Endodermal cell (in vitro differentiated cells): ENCODE measurements at places on chromosomes 2 and 18.

DNA sequence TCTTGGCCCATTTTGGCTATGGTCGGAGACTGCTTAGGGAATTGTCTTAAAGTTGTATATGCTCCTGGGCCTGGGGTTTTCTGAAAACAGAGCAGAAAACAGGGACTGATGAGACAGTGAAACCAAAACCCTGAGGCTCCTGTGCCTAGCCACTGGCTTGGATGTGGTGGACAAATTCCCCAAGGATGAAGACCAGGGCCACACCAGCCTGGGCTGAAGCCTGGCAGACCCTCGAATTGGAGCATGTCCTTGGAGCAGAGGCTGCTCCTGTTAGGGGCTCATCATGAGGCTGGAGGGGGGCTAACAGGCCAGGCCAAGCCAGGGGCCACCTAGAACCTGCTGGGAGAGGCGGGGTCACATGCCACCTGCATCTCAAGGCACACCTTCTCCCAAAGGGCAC lies 68.1 kb downstream of the STPG4 start:
- DNase-seq = no peak

- no peak for DNase-seq
Measured at GRCh38 chr2:25972049-25972823, 10.1 kb downstream of the KIF3C start.

- DNase-seq = peak; percentile 69
Measured at GRCh38 chr2:208407667-208408066, 1.1 kb downstream of the PTH2R start.

GRCh38 chr2:25380586-25381375 lies 39.1 kb upstream of the DNMT3A start:
- no peak for DNase-seq

- no peak for DNase-seq
Measured at GRCh38 chr18:6745504-6746031, 16.1 kb downstream of the ARHGAP28 start.

DNA sequence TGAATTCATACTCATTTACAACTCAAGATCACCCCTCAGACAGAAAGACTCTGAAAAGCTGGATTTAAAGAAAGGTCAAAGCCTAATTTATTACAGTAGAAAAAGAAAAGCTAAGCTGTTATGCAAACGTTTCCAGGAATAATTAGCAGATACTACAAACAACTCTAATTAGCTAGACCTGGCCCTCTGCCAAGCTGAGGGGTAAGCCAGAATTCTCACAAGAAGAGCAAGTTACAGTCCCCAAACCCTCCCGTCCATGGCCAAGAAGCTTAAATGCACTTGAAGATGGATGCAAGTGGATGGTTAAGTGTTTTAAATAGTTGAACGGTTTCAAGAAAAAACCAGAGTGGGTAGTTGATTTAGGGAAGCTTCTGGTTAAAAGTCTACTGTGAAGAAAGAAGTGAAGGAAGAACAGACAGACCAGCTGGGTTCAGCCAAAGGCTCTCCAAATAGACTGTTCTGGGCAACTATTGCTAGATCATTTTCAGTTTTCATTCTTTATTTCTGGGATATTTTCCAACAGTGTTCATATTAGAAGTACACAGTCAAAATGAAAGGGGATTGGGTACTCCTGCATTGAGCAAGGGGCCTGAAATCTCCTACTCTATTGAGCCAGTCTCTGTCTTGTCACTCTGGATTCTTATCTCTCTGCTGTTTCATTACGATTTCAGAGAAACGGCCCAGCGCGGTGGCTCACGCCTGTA lies 4.8 kb downstream of the LMAN2L start:
- no peak for DNase-seq

DNA sequence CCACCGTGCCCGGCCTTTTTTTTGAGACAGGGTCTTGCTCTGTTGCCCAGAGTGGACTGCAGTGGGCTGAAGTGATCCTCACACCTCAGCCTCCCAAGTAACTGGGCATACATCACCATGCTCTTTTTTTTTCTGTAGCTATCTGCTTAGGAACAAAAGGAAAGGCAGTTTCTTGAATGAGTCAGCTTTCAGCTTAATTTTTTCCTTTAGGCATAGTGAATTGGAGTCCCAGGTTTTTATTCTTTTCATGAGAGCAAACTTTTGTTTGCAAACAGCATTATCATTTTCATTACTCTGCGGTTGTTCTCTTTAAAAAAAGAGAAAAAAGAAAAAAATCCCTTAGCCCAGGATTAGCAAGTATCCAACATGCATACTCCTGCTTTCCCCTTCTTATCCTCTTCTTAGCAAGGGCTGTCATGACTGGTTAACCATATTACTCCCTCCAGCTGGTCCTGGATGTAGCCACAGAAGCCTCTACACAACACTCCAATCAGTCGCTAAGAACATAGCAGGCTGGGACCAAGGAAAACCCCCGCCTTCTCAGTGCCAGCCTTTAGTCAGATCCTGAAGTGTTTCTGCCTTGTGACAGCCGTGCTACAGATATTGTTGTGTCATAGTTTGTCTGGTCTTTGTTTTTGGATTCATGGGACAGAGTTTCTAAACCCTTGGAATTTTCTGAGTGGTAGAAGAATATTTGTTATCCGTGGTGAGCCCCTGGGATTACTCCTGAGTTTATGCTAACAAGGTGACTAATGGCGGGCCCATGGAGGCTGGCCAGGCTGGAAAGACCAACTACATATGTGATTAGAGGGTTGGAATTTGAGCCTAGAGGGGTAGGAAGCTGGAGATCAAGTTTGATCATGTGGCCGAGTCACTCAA lies 23.3 kb upstream of the ST3GAL5 start:
- DNase-seq = no peak

DNA sequence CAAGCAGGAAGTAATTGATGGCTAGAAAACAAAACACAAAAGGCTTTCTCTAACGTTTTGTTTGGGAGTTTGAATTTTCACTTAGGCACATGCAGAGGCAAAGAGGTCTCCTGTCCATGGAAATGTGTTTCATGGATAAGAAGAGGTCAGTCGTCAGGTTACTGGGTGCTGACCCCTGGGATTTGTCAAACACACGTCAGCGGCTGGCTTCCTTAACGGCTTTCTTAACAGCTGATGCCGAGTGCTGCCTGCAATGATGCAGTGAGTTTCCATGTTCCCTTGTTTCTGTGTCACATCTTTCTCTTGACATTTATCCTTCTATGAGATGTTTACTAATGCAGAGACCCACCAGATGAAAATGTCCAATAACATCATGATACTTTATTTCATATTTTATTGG lies 31.7 kb downstream of the GPR39 start:
- no peak for DNase-seq

GRCh38 chr18:48500517-48500916 lies 38.3 kb upstream of the CTIF start:
- DNase-seq = no peak

DNA sequence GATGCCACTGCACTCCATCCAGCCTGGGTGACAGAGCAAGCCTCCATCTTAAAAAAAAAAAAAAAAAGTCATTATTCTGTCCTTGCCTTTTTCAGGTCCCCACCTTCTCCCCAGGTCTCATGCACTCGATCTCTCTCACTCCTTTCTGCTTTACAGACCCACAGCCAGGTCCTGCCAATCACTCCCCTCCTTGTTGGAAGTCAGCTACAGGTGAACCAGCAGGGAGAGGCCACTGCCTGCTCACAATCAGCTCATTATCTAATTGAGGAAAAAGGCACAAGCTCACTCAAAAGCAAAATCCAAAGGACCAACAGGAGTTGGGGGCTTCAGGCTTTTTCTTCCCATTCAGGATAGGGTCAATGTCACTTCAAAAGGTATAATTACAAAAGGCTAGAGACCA lies 2.0 kb downstream of the WDFY1 start:
- DNase-seq = no peak

GRCh38 chr2:238336151-238336550 lies 15.8 kb downstream of the TRAF3IP1 start:
- no peak for DNase-seq

DNA sequence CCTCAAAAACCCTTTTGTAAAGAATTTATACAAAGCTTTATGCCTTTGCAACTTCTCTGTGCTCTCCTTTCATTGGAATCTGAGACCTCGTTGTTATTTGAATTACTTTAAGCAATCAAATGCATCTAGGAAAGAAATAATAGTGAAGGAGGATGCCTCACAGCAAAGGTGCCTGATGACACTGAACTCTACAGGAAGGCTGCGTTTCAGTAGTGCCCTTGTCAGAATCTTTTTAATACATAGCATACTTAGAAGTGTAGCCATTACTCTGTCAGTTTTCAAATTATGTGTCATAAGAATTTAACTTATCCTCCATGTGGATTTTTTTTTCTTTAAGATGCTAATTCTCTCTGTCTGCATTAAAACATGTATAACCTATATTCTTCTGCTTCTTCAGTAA lies 9.6 kb upstream of the LYPD6B start:
- no peak for DNase-seq

DNA sequence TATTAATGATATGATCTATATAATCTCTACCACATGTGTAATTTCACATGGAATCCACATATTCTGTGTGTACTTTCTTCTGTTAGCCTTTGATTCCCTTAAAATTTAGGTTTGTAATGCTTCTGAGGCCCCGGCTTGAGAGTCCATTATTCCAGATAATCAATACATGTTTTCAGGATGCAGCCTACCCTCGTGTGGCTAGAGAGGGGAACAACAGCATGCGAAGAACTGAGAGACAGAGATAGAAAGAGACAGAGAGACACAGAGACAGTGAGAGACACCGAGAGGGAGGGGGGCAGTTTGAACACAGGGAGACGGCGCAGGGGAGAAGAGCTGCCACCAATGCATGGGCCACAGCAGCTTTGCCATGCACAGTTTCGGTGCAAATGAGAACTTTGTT lies 185.4 kb downstream of the SNTG2 start:
- peak; percentile 62 for DNase-seq

GRCh38 chr2:161113693-161114575 lies 46.3 kb upstream of the TANK start:
- DNase-seq = no peak

DNA sequence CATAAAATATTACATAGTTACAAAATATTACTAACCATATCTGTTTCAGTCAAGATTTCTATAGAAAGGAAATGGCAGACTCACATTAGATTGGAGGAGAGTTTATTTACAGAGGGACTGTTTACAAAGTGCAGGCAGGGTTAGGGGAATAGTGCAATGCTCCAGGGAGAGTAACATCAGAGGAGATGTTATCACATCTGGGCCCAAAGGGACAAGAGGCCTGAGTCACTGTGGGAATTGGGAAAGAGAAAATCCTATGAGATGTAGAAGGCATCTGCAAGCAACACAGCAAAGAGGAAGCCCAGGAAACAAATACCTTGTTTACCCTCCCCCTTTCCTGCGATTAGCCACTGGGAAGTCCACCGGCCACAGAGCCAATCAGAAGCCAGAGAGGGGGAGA lies 227.3 kb upstream of the TANK start:
- DNase-seq = no peak

- DNase-seq = no peak
Measured at GRCh38 chr2:147589127-147589526, 255.7 kb upstream of the ACVR2A start.

DNA sequence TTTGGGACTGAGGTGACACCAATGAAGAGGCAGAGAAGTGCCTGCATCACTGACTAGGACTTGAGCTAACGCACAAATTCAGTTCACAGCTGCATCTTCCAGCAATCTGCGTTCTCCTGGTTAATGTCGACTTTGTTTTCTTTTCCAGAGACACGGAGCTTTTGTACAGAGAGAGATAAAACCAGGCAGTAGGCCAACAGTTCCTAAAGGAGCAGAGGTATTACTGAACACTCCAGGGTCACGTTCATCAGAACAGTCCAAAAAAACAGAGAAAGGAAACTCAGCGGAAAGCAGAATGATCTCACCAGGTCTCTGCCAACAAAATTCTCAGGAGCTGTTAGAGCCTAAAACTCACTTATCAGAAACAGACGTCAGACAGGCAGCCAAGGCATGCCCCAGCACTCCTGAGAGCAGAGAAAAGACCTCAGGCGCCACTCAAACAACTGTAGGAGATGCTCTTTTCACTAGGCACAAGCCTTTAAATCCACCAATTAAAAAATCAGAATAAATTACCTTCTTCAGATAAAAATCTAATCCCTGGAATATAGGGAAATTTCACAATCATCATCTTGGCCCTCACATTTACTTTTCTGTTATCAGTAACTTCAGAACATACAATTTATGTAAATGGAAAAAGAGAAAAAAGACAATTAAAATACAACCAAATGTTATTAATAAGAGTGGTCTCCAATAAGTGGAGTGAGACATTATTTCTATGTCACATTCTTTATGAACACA lies 95.9 kb upstream of the SPTBN1 start:
- DNase-seq = no peak

GRCh38 chr2:195490319-195490718 lies 166.7 kb upstream of the SLC39A10 start:
- no peak for DNase-seq

DNA sequence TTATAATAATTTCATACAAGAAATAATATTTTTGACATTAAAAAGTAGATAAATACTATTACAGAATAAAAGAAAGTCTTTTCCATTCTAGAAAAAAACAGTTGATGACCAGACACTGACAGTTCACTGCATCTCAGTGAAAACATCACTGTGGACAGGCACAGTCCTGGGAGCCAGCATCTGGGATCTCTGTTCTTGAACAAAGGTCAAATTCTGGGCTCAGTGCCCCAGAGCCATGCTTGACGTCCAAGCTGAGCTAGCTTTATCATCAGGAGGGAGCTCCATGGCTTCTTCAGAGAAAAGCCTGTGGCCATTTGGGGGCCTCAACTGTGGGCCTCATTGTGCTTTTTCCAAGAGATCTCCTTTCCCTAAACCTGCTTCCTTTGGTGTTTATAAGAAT lies 86.1 kb upstream of the SRD5A2 start:
- no peak for DNase-seq

- peak; percentile 7 for DNase-seq
Measured at GRCh38 chr18:46732201-46732600, 24.7 kb downstream of the ST8SIA5 start.

- DNase-seq = no peak
Measured at GRCh38 chr2:9356261-9356660, 67.1 kb downstream of the ITGB1BP1 start.

DNA sequence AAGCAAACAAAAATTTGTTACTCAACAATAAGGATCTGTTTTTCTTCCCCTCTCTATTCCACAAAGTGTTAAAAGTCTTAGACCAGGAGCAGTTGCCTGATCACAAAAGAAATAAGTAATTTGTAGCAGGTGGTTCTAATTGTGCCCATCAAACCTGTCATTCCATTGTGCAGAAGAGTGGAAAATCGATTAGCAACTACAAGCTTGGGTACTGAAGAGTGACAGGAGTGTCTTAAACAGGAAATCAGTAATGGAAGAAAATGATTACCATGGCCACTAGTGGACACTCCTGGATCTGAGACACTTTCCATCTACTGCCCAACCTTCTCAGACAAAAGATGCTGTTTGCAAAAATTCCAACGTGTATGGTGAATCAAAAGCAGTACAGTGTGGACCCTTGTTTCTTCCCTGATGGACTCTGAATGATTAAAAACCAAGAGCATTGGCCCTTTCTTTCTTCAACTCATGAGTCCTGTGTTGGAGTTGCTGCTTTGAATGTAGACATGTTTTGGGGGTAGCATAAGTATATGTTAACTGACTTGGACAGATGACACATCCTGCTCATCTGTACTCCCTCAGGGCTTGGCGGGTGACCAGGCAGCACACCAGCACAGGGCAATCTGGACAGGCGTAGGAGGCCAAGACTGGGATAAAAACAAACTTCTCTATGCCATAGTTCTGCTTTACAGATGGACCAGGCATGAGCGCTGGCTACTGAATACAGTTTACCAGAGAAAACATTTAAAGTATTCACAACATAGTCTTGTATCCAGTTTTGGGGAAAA lies 51.9 kb downstream of the PLA2R1 start:
- no peak for DNase-seq
